Liver (tissue), 10 donors: ENCODE measurements at places on chromosomes 5 and 9.
A peak's percentile ranks its signal among the peaks of the same experiment; 100 is the strongest.

DNA sequence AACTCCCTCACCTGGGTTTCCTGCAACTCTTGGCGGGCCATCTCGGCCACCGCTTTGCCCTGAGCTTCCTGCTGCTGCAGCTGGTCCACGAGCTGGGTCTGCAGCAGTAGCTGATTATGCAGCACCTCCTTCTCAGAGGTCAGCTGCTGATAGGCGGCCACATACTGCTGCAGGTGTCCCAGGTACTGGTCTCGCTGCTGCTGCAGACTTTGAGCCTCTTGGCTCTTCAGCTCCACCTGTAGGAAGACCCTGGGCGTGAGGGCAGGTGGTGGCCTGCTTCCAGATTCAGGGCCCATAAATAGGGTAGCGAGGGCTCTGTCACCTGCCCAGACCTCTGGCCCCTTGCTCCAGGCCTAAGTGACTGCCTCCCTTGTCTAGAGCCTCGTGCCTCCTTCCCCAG lies 16.7 kb downstream of the GOLGA2 start:
- DNase-seq: no peak

DNA sequence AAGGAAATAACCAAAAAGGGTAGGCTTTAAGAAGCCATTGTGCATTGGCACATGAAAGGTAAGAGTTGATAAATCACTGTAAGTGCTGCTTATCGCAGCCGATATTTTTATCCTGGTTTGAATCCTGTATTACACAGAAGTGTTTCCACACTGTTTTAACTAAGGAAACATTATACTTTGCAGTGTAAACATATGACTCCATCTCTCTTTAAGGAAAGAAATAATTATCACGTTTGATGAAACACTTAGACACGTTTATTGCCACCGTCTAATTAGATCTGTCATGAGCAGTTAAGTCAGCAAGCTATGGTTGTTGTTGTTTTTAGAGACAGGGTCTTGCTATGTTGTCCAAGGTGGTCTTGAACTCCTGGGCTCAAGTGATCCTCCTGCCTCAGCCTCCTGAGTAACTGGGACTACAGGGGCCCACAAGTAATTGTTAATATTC lies 85.7 kb upstream of the TNFAIP8 start:
- DNase-seq: no peak

DNA sequence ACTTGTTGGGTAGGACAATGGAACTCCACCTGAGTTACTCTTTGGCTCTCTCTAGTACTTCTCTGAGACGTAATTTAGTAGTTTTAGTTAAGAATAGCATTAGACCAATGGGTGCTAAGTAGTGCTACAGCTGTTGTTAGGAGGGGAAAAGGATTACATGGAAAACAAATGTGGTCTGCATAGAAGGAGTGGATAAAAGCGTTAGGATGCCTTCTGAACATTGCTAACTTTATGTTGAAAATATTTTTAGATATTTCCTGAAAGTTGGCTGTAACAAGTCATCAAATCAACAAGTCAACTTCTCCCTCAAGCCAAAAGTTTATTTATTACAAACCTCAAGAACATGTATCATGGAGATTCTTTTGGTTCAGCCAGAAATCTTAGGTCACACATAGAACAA lies 409.5 kb upstream of the MEF2C start:
- no peak for DNase-seq

DNA sequence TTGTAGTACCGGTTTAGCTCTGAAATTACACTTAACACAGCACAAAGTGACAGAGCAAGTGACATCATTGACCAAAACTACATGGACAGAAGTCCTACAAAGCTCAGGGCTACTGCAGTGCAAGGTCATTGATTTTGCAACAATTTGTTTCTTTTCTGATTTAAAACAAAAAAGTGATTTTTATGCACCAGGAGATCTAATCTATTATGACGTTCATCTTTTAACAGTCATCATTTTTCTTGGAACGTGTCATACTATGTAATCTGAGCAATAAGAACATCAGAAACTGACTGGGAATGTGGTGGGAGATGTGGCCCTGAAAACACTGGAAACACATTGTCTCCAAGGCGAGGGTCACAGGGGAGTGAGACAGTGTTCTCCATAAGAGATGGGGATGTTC lies 17.4 kb upstream of the ZFAND5 start:
- no peak for DNase-seq

- no peak for DNase-seq
These were observed 34.8 kb upstream of the DENND1A start for GRCh38 chr9:123964761-123965160.

DNA sequence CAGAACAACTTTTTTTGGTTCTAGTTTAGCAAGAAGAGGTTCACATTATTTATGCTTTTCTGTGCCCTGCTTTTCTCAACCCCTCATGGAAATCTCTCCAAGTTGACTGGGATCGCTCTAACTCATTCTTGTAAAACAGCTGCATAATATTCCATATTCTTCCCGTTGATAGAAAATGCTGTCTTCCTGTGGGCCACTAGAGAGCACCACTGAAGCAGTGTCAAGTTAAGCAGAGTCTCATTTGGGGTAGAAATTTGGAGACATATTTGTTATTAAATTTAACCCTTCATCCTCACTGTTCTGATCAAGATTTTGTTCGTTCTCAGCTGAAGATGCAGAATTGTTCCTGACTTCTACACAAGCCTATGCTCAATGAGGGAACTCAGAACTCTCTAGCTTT lies 140.1 kb downstream of the CEMIP2 start:
- no peak for DNase-seq

- no peak for DNase-seq
These were observed 16.2 kb downstream of the TJP2 start for GRCh38 chr9:69190086-69190862.

- peak; percentile 81 for DNase-seq
These were observed 99.5 kb upstream of the LMX1B start for GRCh38 chr9:126514037-126514821.

- DNase-seq: no peak
These were observed 31.0 kb downstream of the TNFAIP8 start for GRCh38 chr5:119386596-119387344.

- no peak for DNase-seq
These were observed 69.8 kb downstream of the ASTN2 start for GRCh38 chr9:117344892-117345660.

GRCh38 chr5:16579142-16579847 lies 37.5 kb downstream of the RETREG1 start:
- DNase-seq: no peak

DNA sequence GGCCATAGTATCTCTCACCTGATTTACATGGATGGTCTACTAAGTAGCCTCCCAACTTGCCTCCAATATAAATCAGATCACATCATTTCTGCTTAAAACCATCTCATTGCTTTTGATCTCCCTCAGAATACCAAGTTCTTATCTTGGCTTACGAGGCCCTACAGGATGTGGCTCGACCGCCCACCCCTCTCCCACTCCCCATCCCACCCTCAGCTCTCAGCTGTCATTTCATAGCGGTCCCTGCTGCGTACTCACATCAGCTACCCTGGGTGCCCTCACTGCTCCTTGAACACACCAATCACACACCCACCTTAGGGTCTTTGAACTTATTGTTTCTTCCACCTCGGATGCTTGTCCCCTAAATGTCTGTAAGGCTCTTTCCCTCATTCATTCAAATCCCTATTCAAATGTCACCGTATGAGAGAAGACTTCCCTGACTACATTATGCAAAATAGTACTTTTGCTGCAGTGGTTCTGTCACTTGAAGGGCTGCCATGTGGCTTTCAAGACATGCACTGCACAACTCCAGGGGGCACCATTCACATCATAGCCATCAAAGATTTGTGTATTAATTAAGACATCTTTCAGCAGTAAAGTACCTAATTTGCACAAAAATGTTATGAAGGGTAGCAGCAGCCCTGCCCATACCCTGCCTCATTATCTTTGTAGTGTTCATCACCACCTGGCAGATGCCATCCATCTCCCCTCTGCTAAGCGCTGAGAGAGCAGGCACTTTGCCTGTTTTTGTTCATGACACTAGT lies 171.1 kb downstream of the ENC1 start:
- DNase-seq: no peak

DNA sequence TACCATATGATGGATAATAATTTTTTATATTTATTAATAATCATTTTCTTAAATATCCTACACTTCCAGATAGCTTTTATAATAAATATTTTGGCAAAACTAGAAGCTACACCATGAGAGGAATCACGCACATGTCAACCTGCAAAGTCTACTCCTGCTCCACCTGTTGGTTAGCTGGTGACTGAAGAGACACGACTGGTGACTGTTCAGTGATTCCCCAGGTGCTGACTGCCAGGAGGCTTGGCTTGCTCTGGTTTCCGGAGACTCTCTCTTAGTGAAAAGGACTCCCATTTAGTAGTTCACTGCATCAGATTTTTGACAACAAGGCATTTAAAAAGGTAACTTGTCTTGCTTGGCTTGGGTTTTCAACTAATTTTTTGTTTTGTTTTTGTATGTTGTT lies 20.9 kb downstream of the GZMA start:
- DNase-seq: no peak

GRCh38 chr5:78519198-78519941 lies 129.2 kb downstream of the LHFPL2 start:
- DNase-seq: no peak

DNA sequence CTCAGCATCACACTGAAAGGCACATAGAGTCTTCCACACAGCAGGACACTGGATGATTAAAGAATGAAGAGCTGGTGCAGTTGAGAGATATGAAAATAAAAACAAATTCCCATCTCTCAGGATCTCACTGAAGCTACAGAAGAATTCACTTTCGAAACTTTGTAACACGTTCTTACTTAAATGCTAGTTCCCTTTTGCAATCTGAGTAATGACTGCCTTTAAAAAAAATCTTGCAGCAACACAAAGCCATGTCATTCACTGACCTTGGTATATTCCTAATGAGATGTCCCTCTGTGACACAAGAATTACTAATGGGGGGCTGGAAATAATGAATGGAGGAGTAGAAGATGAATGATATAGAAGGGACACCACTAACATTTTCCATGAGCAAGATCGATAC lies 201.8 kb downstream of the GLIS3 start:
- no peak for DNase-seq

DNA sequence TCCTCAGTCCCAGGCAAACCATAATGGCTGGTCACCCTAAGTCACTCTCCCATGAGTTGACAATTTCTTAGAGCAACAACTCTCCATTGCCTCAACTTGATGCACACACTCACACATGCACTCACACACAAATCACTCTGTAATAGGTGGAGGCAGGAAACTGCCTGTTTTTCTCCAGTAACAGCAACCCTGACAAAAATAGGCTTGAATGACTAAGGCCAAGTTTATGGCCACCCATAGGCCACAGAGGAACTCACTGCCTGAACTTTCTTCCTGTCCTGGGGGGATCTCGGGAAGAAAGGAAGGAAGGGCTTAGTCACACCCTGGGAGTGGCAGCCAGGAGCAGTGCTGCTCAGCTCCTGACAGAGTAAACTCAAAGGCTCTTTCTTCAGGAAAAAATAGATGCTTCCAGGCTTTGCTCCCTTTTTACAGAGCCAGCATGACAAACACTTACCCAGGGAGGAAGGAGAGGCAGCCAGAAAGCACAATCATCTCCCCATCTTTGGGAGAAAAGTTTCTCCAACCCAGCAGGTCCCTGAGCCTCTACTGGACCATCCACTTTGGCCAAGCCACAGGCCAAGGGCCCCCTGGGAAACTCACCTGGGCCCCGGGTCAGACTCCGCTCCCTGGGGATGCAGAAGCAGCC lies 368 bp downstream of the SH3TC2 start:
- no peak for DNase-seq

- no peak for DNase-seq
These were observed 144.4 kb upstream of the IRX2 start for GRCh38 chr5:2895876-2896275.

DNA sequence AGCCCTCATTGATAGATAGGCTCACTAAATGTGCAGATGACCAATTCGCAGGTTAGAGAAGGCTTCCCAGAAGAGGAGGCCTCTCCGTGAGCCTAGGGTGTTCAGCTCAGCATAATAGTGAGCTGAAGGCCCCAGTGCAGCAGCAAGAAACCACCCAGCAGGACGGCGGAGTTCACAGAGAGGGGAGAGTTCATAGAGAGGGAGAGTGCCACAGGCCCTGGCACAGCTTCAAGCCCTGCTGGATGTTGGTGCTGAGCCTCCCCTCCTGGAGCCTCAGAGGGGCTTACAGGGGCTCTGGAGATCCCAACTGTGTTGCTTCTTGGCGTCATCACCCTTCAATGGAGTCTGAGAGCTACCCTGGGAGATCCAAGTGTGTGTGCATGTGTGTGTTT lies 2.1 kb downstream of the SLC22A5 start:
- no peak for DNase-seq

DNA sequence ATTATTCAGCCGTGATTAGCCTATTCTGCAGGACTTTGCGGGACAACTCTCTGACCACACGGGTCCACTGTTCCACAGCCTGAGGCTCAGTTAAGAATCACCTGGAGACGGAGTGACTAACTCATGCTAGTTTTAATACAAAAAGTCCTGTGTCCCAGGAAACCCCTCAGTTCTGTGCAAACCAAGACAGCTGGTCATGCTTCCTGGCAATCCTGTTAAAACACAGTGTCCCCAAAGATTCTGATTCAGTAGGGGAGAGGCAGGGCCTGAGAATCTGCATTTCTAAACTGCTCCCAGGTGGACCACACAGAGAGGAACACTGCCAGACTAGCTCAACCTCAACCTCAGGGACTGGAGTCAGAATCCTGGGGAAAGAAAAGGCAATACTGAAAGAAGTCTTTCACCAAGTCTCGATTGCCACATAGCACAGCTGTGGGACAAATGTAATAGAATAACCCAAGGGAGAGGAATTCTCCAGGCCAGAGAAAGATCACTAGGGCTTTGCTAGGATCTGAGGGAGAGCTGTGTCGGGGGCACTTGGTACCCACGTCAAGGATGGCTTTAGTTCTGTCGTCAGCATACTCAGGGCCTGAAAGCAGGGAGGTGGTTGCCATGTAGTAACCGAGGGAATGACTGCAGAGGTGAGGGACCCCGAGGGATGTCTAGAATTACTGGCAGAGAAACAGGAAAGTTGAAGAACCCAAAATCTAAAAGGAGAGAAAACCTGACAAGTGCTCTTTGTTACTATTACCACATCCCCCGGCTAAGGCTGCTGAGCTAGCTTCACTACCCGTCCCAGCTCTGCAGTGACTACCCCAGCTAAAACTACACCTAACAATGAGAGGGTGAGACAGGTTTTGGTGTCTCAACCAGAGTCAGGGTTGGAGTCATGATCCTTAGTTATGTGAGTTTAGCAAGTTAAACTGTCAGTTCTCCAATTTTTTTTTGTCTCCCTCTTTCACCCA lies 8.6 kb downstream of the SUSD1 start:
- no peak for DNase-seq
